Stimulated activated CD8-positive, alpha-beta memory T cell treated with anti-CD3 and anti-CD28 coated beads, Interleukin-15, amount 100 ng/mL, for 24 hours (primary cell): ENCODE measurements at places on chromosomes 4 and X.

DNA sequence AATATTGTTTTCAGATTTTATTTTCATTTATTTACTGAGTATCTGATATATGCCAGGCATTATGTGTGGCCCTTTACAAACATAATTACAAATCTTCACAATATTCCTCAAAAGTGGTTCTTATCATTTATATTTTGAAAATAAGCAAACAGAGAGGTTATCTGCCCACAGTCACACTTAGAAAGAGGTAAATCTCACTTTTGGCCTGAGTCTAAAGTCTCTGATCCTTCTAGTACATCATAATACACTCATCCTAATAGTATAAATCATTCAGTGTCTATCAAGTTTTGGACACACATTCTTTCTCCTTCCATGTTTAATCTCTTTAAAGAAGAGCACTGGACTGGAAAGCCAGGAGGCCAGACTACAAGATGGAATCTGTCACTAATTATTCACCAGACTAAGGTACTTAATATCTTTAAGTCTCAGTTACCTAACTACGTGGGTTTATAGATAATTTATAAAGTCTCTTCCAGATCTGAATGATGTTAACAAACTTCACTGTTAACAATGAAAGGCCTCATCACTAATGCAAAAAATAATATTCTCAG, 281.3 kb downstream of the PPP3CA start:
- no peak for DNase-seq

DNA sequence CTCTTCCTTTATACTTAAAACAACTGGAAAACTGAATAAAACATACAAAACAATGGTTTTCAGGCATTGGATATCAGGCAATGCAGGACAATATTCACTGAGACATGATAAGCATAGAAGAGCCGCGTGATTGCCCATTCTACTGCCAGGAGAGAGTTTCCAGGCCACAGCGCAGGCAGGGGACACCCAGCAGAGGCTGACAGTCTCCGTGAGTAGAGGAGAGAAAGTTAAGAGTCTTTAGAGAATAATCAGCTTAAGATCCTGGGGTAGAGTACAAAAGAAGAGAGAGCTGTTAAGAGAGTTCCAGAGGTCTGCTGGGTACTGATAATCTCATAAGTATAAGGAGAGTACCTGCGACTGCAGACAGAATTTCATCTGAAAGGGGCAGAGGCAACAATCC, 18.4 kb upstream of the FRAS1 start:
- DNase-seq, result no peak

GRCh38 chrX:151359341-151359740, 37.7 kb upstream of the VMA21 start:
- no peak for DNase-seq

DNA sequence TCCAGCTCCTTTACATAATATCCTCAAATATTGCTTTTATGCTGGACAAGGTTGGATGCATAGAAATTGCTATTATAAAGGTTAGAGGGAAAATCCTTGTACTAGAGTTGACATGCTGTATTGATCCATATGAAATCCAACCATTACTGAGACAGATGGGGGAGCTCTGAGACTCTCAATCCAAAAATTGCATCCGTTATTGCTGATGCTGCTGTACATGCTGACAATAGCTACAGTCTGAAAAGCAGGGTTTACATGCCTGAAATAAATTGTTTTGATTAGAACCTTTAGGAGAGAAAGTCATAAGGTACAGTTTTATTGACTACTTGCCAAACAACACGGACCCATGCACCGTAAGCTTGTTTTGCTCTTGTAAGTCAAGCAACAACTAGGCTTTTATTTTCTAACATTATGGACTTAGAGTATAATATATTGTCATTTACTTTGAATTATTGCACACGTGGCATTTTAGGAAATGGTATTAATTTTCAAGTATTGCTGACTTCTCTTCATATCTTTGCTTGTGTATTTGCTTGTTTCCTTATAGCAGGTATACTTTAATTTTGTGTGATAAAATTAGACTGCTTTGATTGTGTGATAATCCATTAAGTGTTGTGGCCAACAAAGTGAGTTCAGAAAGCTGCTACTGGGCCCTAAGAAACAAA, 1365.2 kb downstream of the STIM2 start:
- no peak for DNase-seq

GRCh38 chr4:156146571-156146970, 192.9 kb upstream of the CTSO start:
- no peak for DNase-seq

DNA sequence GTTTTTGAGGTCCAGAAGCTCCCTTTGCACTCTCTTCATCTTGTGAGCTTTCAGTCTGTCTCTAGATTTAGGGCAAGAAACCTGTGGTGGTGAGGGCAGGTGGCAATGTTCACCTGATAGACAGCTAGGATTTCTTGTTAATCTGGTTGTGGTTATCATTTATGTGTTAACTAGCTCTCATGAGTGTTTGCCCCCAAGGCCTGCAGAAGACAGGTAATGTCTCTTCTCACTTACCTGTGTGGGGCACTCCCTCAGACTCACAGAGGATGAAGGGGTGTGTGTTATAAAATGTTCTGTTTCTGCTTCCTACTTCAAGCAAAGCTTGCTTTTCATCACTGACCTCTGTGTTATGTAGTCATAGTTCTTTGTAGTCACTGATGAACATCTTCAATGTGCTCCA, 17.8 kb downstream of the EGF start:
- DNase-seq, result no peak

- no peak for DNase-seq
These were observed 125.1 kb upstream of the STX18 start for GRCh38 chr4:4666693-4667621.

- no peak for DNase-seq
These were observed 297.8 kb downstream of the ANK2 start for GRCh38 chr4:113347245-113347644.

DNA sequence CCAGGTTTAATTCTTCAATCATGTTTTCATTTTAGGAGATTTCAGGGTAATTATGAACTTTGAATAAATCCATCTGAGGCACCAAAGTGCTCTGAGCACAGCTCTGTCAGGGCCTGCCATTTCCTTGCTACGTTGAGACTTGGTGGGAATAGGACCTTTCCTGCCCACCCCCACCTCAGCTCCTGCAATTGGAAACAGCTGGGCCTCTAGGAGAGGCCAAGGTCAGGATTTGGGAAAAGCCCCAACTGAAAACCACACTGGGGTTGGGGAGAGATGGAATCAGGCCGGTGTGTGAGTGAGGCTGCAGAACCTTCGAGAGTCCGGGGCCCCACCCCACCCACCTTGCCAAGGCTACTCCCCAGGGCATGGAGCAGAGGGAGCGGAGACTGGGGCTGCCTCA, 212.7 kb upstream of the BCOR start:
- DNase-seq, result no peak

- DNase-seq, result no peak
These were observed 20.9 kb upstream of the USP27X start for GRCh38 chrX:49858341-49858740.

- no peak for DNase-seq
These were observed 395.0 kb downstream of the DTHD1 start for GRCh38 chr4:36676139-36677050.

GRCh38 chr4:172850838-172851237, 317.8 kb upstream of the GALNT7 start:
- no peak for DNase-seq

DNA sequence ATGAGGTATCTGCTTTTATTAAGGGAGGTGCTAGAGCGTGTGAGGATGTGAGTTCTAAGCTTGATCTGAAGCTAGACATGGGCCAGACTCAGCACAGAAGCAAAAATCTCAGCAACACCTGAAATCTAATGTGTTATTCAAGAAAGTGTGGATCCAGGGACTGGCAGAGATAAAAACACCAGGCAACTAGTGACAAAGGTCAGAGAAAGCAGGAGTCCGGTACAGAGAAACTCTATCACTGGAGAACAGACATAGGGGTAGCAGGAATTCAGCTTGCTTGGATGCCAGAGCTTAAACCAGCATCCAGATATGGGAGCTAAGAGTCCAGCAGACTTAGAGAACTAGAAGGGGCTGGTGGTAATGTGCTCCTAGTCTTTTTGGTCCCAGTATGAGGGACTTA, 34.0 kb downstream of the VCX start:
- no peak for DNase-seq

DNA sequence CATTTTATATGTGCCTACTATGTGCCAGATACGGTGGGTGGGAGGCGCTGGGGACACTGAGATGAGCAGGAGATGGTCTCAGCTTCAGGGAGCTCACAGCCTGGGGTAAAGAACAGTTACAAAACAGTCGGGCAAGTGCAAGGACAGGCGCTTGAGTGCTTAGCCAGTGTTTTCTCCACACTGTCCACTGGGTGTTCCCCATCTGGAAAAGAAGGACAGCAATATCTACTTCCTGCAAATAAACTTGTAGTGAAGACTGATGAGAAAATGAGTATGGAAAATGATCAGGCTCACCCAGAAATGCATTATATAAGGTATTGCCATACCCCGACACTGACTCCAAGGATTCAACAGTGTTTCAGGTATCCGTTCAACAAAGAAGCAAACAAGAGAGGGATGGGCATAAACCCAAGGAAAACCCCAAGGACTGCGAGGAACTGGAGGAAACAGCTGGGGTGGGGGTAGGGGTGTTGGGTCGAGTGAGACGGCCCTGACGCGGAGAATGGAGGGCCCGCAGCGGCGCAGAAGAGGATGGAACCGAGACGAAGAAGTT, 835 bp downstream of the TMEM185A start:
- DNase-seq, result no peak
